ENCODE measurements at places on chromosomes 2 and 18.

DNA sequence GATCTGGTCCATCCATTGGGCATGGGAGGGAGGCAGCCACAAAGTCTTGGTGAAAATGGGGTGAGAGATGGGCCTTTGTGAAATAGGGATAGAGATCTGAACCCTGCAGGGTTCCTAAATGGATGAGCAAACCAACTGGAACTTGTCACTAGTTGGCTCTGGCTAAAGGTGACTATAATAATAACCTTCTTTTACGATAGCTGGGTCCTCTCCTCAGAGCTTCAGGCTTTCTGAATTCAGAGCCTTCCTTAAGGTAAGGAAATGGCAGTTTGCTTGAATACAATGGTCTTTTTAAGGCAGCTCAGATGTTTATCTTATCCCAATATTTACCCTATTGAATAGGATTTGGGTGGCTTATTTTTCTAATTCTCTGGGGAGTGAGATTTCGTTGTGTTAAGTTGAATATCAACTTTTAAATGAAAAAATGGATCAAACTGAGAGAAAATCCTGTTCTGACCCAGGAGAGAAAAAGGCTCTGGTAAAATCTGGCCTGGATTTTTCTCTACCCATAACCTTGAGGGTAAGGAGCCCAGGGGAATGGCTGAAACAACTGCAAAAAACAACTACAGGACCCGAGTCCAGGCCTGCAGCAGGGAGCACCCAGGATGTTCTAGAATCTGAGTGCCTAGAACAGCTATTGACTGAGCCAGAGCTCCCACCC lies 61.1 kb upstream of the CXCR4 start:
- DNase-seq = no peak

- peak; percentile 85 for DNase-seq
These were observed 25.1 kb upstream of the TMEM182 start for GRCh38 chr2:102736410-102737409.

GRCh38 chr2:209125291-209125690 lies 298.6 kb upstream of the MAP2 start:
- no peak for DNase-seq

- DNase-seq = no peak
These were observed 3.8 kb downstream of the VSNL1 start for GRCh38 chr2:17544256-17544655.

DNA sequence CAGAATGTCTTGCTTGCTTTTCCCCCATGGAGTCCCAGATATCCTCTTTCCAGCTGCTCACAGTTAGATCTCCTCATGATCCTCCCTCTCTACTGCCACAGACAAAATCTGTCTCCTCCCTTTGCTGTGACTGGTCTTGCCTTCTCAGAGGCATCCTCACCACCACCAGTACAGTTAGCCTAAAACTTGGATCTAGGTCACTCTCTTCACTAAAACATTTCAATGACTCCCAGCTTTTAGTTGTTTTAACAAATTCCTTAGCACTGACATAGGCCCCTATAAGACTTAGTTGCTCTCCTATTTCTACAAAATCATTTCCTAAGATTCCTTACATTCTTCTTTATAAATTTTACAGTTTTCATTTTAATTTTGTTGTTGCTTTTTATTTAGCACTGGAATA lies 734.2 kb upstream of the CHAC2 start:
- no peak for DNase-seq

- DNase-seq = no peak
These were observed 230.6 kb downstream of the PRKCE start for GRCh38 chr2:45881970-45882581.

DNA sequence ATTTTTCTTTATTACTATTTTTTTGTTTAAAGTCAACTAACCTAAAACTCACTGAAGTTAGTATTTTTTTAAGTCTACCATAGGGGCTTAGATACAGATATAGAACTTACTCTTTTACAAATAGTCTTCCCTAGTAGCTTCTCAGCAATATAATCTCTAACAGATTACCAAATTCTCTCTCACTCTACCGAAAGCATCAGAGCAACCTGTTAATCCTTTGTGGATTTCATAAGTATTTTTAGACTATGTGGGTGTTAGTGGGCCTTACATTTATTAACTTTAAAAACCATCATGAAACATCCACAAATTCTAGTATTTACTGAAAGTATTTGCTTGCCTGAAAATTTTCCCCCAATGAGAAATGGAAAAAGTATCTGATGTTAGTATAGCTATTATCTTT lies 84.6 kb upstream of the TFPI start:
- DNase-seq = no peak

GRCh38 chr2:102206666-102207341 lies 20.0 kb downstream of the IL1RL2 start:
- no peak for DNase-seq

DNA sequence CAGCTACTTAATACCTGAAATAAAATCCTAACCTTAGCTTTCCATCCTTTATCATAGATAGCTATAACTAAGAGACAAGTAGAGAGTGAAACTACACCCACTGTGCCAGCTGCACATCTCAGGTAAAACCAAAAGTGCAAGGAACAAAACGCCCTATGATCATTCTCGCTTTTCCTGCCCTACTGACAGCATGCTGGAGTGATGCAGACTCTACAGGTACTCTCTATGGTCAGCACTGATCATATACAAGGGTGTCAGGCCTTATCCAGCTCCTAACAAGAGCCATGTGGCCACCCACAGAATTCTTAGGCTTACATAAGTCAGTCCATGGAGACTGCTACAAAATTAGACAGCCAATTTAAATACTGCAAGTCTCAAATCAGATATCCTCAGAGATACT lies 45.6 kb downstream of the REV1 start:
- no peak for DNase-seq

GRCh38 chr2:47019961-47020681 lies 104.5 kb upstream of the MCFD2 start:
- DNase-seq = no peak

- DNase-seq = no peak
These were observed 49.8 kb upstream of the OTX1 start for GRCh38 chr2:63000801-63001200.

GRCh38 chr2:63665846-63666475 lies 77.2 kb downstream of the MDH1 start:
- no peak for DNase-seq

GRCh38 chr2:15152382-15152781 lies 408.8 kb downstream of the NBAS start:
- DNase-seq = no peak

- no peak for DNase-seq
These were observed 57.8 kb downstream of the VIL1 start for GRCh38 chr2:218476676-218477075.

GRCh38 chr2:165874445-165875039 lies 79.0 kb downstream of the TTC21B start:
- DNase-seq = no peak

DNA sequence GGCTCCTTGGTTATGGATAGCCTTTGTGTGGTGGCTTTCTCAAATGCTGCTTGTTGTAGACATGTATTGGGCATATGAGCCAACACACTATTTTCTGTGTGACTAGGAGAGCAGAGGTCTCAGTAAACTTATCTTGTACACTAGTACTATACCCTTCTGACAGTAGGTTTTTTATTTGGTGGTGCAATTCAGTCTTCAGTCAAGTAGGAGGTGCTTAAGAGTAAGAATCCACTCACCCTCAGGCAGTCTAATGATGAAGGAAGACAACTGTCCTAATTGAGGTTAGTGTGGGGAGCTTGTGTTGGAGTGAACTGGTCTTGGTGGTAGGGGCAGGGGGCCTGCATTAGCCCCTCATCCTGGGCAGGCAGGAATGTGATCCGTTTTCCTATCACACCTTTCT lies 164.0 kb downstream of the SLC4A10 start:
- DNase-seq = no peak

DNA sequence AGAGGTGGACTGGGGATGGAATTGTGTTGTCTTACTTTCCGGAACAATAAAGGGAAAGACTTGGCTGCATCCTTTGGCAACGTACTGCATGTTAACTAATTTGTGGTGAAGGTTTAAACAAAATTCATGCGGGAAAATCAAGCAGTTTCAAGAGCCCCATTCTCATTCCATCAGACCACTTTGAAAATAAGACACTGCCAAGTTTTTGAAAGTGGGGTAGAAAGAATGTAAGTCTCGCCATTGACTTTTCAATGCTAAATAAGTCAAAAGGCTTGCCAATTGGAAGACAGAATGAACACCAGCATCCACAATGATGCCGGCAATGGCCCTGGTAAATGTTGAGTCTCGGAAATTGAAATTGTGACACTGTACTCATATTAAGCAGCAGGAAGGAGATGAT lies 322.0 kb downstream of the RND3 start:
- no peak for DNase-seq

DNA sequence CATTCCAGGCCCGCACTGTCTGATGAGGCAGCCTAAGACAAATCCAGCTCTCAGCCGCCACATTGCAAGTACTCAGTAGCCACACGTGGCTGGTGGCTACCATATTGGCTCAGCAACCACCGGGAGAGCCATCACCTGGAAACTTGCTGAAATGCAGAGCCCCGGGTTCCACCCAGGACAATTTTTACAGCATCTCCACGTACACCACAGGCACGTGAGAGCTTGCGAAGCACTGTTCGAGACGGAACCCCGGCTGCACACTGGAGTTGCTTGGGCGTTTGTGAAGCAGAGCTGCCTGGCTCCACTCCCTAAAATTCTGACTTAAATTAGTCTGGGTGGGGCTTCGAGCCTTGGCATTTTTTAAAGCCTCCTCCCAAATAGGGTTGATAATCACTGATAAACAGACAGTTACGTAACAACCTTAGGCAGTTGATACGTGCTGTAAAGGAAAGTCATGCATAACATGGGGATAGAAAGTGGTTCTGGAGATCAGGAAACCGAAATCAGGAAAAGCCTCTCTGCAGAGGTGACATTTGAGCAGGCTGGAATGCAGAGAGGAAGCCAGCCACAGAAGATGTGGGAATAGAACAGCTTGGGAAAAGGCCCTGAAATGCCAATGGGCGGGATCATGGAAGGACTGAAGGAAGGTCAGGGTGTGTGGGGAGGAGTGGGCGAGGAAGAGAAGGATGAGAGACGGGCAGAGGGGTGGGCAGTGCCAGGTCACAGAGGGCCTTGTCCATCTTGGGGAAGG lies 6.2 kb downstream of the ASAP2 start:
- peak; percentile 73 for DNase-seq
